Activated CD4-positive, alpha-beta T cell treated with anti-CD3 and anti-CD28 coated beads, Interleukin-2, amount 50 U/mL, for 48 hours (primary cell): ENCODE measurements at places on chromosomes 7 and 10.

DNA sequence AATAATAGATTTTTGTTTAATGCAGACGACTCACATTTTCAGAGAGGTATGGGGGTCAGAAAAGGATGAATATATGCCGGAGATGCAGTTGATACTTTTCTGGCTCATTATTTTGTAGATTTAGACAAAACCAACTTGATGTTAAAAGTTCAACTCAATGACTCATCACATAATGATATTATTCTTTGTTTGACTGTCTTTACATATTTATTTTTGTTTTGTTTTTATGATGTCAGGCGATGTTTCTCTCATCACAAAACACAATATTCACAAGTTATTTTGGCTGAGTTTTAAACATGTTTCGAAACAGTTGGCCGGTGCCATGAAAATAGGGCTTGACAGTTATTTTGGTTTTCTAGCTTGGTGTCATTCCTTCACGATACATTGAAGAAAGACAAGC lies 1.3 kb downstream of the GJD4 start:
- DNase-seq, result no peak

DNA sequence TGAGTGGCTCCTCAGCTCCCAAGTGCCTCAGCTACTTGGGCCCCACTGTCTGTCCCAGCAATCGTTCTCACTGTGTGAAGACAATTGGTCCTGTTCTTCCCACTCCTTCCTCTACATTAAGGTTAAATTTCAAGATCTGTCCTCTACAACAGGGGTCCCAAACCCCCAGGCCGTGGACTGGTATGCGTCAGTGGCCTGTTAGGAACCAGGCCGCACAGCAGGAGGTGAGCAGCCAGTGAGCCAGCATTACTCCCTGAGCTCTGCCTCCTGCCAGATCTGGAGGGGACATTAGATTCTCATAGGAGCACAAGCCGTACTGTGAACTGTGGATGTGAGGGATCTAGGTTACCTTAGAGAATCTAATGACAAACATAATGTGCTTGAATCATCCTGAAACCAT lies 376.9 kb upstream of the FZD8 start:
- no peak for DNase-seq

DNA sequence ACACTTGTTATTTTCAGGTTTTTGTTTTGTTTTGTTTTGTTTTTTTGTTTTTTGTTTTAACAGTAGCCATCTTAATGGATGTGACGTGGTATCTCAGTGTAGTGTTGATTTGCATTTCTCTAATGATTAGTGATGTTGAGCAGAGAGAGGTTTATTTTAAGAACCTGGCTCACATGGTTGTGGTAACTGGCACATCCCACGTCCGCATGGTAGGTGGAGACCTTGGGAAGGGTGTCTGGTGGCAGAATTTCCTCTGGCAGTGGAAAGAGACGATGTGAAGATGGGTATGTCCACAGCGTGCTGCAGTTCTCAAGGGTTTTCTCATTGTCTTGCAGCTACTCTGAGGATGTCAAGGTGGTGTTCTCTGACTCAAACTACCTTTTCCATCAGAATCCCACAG lies 252.2 kb downstream of the GALNT17 start:
- no peak for DNase-seq

DNA sequence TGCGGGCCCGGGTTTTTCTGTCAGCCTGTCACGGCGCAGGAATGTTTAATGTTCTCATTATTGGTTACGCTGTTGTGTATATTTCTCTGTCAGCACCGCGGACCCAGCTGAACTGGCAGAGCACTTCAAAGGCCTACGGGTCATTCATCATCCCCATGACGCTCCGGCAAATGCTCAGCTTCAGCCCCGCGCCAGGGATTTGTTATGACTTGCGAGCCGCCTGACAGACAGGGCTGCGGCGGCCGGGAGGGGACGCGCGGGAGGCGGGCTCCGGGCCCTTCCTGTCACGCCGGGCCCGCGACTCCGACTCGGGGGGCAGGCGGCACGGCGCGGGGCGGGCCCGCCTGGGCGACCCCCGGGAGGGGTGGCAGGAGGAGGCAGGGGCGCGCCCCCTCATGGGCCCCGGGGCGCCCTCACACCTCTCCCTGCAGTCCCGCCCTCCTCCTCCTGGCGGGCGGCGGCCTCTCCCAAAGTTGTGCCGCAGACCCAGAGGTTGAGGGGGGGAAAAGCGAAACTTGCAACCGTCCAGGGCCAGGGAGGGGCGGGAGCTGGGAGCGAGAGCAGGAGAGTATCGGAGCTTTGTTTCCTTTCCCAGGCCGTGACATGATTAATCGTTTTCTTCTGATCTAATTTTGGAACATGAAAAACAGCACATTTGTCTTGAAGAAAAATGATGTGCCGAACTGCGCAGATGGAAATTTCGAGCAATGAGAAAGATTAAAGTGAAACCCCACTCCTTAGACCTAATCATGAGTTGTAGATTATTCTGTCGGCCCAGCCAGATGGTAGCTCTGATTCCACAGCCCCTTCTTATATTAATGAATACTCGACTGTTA lies 59.3 kb upstream of the COMTD1 start:
- DNase-seq, result peak; percentile 69

DNA sequence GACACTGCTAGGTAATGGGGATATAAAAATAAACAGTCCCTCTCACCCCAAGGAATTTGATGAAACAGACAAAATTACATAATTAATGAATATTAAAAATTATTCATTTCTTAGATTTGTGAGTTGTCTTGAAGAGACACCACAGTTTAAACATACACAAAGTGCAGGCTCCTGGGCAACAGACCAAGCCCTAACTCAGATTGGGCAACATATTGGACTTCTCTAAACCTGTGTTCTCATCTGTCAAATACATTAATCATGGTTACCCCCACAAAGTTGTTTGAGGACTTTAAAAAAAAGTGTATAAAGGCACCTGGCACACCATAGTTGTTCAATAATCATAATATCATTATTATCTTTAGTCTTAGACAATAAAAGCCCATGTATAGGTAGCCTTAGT lies 62.5 kb upstream of the CAPZA2 start:
- DNase-seq, result no peak

GRCh38 chr10:113631684-113632367 lies 32.0 kb downstream of the NRAP start:
- DNase-seq, result no peak

DNA sequence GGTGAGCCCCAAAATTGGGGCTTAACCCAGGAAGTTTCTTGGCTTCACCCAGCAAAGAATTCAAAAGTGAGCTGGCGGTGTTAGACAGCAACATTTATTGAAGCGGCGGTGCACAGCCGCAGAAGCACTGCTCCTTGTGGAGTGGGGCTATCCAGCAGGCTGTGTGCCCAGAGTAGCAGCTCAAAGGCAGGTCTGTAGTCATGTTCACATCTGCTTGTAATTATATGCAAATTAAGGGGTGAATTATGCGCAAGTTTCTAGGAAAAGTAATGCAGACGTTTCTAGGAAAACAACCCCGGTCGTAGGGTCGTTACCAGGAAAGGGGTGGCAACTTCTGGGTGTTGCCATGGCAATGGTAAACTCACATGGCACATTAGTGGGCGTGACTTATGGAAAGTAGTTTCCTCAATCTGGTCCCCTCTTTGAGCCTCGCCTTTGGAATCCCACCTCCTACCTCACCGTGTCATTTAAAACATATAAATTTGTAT lies 13.7 kb upstream of the KBTBD2 start:
- DNase-seq, result peak; percentile 66

DNA sequence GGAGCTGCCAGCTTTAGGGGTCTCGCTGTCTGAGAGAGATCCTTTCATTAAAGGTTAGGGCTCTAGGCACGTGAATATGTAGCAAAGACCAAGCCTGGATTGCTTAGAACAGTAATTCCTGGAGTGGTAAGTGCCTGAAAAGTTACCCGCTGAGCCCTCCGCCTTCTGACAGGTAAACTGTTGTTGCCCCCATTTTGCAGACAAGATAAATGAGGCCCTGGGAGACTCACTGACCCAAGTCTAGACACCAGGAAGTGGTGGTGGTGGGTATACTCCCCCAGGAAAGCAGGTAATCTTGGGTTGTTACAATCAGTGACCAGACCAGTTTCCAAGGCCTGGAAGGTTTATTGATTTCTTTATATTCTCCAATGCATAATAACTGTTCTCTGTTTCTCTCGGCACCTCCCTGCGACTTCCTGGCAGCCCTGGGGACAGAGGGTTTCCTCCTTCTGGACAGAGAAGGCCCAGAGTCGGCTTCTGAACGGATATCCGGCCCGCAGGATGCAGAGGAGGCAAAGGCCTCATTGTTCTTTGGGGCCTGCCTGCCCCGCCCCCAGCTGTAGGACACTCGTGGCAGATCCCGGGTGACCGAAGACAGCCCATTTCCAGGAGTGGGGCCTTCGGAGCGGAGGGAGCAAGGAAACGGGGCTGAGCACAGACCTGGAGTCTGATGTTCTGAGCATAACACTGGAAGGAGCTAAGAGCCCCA lies 1.3 kb upstream of the GRK5 start:
- peak; percentile 74 for DNase-seq

DNA sequence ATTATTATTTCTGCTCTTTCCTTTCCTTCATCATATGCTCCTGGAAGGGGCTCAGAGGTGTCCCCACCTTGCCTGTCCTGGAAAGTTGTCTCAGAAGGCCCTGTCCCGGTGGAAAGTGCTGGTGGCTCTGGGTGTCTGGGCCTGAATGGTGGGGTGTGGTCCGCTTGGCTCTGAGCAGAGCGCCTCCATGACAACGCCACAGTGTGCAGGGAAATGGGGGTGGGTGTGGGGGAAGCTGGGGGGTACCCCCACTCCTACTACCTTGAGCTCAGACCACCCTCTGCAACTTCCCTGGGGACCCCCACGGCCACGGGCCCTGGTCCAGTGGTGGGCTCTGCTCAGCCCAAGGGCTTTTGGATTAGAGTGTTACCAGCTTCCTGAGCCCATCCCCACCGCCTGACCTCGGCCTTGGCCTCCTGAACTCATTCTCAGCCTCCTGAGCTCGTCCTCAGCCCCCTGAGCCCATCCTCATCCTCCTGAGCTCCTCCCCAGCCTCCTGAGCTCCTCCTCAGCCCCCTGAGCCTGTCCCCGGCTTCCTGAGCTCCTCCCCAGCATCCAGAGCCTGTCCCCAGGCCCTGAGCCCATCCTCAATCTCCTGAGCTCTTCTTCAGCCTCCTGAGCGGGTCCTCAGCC lies 106.4 kb upstream of the FAM20C start:
- DNase-seq, result no peak

DNA sequence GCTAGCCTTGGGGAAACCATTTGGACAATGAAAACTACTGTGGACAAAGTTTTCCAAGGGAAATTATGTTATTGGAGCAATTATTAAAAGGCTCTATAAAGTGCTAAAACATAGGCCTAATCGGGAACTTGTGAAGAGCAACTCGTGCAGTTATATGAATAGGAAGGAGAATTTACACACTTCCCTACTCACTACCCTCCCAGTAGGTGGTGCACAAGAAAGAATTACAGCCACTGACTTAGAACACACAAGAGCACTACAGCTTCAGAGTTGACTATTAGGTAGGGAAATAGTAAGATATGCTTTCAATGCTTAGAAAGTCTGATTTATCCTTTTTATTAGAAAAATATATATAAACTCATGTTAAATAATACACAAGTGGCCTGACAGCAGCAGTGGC lies 47.2 kb downstream of the GSAP start:
- DNase-seq, result no peak

DNA sequence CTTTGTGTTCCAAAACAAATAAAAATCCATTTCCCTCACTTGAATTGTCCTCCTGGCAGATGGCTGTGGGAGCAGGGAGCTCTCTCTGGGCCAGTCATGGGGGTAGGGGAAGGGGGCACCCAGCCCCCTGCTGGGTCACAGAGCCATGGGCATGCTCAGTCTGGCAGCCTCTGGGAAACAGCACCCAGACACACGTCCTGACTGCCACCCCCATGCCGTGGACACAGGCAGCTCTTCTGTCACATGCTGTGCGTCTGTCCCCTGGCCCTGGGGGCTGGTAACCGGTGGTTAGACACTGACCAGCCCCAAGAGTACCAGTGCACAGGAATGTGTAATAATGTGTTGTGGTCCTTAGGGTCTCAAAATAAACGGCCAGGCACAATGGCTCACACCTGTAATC lies 47.0 kb downstream of the RASGEF1A start:
- DNase-seq, result no peak

DNA sequence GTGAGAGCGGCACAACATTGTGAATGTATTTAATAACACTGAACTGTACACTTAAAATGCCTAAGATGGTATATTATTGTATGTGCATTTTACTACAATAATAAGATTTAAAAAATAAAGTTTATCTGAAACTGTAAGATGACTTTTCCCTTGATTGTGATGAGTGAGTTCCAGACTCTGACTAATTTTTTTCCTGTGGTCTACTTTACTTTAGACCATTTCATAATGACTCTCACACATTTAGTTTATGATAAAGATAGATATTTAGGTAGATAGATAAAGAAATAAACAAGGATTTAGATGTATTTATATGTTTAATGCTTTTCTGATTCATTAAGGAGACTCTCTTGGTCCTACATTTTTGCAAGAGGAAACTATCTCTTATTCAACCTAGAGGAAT lies 835.9 kb upstream of the SORCS1 start:
- DNase-seq, result no peak

- no peak for DNase-seq
Observed at GRCh38 chr7:102122026-102122425, 164.6 kb upstream of the SH2B2 start.
